ENCODE measurements at places on chromosomes 1 and 21. TPM values are rescaled to one million over a fixed set of nuclear protein-coding genes. Genes with fewer than 3 reads are reported as not detected.

DNA sequence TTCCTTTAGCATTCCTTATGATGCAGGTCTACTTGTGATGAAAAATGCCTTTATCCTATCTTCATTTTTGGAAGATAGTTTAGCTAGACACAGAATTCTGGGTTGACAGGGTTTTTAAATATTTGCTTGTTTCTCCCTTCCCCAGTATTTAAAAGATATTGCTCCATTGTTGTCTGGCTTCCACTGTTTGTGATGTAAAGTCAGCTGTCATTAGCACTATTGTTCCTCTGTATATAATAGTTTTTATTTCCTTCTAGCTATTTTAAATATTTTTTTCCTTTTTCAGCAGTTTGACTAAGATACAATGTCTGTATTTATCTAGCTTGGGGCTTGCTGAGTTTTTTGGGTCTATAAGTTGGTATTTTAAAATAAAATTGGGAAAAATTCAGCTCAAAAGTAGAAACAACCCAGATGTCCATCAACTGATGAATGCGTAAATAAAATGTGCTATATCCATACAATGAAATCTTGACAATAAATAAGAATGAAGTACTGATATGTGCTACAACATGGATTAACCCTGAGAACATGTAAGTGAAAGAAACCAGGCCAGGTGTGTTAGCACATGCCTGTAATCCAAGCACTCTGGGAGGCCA, 11.2 kb downstream of the IFT25 start:
- peaks cover 3% of the 10 kb centered on the region for H3K36me3 ChIP-seq
- H3K27ac ChIP-seq = no peak overlapping the region
- H3K4me3 ChIP-seq = no peak overlapping the region
- DNase-seq = no peak
- no peaks in the 10 kb centered on the region for H3K27me3 ChIP-seq
- H3K4me1 ChIP-seq = peaks cover 4% of the 10 kb centered on the region

- no peak for DNase-seq
- H3K27me3 ChIP-seq = peaks cover 8% of the 10 kb centered on the region
- no peak overlapping the region for H3K27ac ChIP-seq
- no peaks in the 10 kb centered on the region for H3K4me1 ChIP-seq
- H3K36me3 ChIP-seq = no peaks in the 10 kb centered on the region
These were observed 414.0 kb downstream of the CAMTA1 start for GRCh38 chr1:7199077-7199779.

DNA sequence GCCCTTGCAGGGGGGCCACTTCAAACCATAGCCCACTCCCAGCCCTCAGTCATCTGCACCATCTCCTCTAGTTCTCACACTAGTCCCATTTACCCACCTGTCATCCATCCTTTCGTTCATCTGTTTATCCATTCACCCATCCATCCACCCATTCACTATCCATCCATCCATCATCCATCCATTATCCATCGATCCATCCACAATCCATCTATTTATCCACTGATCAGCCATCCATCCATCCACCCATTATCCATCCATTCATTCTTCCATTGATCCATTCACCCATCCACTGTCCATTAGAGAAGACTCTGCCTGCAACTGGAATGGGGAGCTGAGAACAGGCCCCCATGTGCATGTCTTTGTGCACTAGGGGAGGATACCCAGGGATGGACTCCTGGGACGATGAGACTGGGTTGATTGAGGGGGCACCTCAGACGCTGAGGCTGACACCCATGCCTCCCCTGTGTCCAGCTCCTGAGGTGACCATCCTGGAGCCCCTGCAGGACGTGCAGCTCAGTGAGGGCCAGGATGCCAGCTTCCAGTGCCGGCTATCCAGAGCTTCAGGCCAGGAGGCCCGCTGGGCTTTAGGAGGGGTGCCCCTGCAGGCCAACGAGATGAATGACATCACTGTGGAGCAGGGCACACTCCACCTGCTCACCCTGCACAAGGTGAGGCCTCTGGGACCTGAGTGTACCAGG, 97.9 kb downstream of the TRIM11 start:
- peak; percentile 70 for DNase-seq
- H3K4me1 ChIP-seq = no peaks in the 10 kb centered on the region
- no peaks in the 10 kb centered on the region for H3K27me3 ChIP-seq

GRCh38 chr1:51726051-51726450, 109.2 kb downstream of the OSBPL9 start:
- no peaks in the 10 kb centered on the region for H3K27me3 ChIP-seq
- no peak overlapping the region for H3K4me3 ChIP-seq
- no peaks in the 10 kb centered on the region for H3K36me3 ChIP-seq
- no peak overlapping the region for H3K27ac ChIP-seq

DNA sequence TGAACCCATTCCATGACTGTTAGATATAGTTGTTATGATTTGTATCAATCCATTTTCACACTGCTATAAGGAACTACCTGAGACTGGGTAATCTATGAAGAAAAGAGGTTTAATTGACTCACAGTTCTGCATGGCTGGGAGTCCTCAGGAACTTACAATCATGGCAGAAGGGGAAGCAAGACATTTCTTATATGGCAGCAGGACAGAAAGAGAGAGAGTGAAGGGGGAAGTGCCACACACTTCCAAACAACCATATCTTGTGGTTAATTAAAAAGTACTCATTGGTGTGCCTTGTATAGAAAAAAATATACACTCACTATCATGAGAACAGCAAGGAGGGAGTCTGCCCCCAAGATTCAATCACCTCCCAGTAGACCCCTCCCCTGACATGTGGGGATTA, 137.6 kb upstream of the NBPF11 start:
- H3K27ac ChIP-seq = no peak overlapping the region
- peaks cover 5% of the 10 kb centered on the region for H3K4me1 ChIP-seq
- H3K36me3 ChIP-seq = no peaks in the 10 kb centered on the region
- no peak overlapping the region for H3K4me3 ChIP-seq
- no peaks in the 10 kb centered on the region for H3K27me3 ChIP-seq

- peaks cover 11% of the 10 kb centered on the region for H3K36me3 ChIP-seq
- H3K4me3 ChIP-seq = no peak overlapping the region
These were observed 61.5 kb downstream of the PEX14 start for GRCh38 chr1:10536133-10536770.

DNA sequence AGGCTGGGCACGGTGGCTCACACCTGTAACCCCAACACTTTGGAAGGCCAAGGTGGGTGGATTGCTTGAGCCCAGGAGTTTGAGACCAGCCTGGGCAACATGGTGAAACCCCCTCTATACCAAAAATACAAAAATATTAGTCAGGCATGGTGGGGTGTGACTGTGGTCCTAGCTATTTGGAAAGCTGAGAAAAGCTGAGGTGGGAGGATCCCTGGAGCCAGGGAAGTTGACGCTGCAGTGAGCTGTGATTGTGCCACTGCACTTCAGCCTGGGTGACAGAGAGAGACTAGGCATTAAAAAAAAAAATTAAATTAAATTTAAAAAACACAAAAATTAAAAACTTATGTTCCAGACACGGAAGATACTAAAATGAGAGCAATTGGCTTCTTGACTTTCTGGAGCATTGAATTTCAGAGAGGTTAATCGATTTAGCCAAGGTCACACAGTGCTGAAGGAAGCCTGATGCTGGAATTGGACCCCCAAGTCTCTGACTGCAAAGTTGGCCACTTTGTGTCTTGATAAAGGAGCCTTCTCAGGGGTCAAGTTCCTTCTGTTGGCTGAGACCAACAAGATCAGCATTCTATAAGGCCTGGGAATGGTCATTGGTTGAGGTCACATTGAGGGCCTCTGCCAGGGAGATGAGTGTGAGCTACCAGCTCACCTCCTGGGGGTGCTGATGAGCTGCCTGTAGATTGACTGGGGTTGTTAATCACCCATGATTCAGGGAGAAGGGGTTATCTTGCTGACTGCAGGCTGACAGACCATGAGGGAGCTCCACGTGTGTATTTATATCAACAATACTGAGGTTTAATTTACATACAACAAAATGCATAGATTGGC, 54.3 kb downstream of the RPS6KA1 start:
- H3K4me3 ChIP-seq = no peak overlapping the region
- H3K27me3 ChIP-seq = no peaks in the 10 kb centered on the region
- H3K27ac ChIP-seq = peak overlapping the region; percentile 74
- no peak for DNase-seq

DNA sequence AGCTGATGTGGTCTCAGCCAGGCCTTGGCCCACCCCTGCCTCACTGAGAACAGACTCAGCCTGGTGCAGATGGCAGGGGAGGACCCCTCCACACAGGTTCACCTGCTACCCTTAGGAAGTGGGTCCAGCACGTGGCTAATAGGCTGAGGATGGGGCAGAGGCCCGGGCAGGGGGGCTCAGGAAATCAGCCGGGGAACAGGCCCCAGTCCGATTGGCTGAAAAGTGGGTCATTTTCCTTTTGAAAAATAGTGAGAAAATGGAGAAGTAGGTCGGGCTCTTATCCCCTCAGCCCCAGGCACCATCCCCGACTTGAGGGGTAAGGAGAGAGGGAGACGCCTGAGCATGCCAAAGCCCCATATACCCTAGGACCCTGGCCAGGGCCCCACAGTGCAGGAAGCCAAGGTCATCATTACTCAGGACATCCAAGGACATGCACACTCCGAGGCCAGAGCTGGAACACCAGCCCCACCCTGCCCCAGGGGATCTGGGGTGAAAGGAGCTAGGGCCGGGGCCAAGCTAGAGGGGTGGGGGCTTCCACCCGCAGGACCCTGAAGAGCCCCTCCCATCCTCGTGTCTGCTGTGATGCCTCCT, 11.0 kb downstream of the DLGAP3 start:
- H3K4me1 ChIP-seq = no peaks in the 10 kb centered on the region
- H3K27me3 ChIP-seq = peaks cover 5% of the 10 kb centered on the region
- H3K4me3 ChIP-seq = no peak overlapping the region
- no peak for DNase-seq

DNA sequence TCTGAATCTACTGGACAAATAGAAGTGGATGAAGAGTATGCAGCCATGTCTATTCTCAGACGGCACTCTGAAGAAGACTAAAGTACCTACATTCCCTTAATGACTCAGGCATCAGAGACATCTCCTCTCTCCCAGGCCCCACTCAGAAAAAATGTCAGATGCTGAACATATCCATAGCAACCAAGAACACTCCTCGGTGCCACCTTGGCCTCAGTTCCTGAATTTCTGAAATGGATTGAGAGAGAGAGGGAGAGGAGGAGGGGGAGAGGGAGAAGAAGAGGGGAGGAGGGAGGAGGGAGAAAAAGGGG, 16.0 kb upstream of the OVAAL start:
- H3K4me3 ChIP-seq = no peak overlapping the region
- peak overlapping the region; percentile 60 for H3K27ac ChIP-seq
- H3K4me1 ChIP-seq = peaks cover 26% of the 10 kb centered on the region
- no peaks in the 10 kb centered on the region for H3K27me3 ChIP-seq

The NOC2L gene
- total RNA-seq = 47.7 TPM

The PTPRC gene
- total RNA-seq = under 0.01 TPM

The TMEM79 gene
- 0.88 TPM for total RNA-seq

The TTC22 gene
- not detected for total RNA-seq

The BARHL2 gene
- total RNA-seq = not detected

Data from osteoblast (primary cell).